ENCODE measurements at places on chromosomes 2 and 18. TPM values are rescaled to one million over a fixed set of nuclear protein-coding genes. Genes with fewer than 3 reads are reported as not detected.
A peak's percentile ranks its signal among the peaks of the same experiment; 100 is the strongest.

DNA sequence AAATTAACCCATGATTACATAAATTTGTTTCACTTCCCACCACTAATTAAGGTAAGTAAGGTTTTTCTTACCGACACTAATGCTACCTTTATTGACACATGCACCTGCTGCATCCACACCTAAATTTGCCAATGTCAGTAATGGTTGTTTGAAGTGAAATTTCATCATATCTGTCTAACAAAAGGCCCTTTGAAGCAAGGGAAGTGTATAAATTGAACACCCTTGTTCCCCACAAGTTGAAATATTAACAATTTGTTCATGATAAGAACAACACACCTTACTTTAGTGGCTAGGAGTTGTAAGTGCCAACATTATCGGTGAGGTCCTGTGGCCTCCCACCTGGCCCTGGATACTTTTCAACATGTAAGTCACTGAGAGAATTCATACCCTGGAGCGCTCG lies 116.3 kb upstream of the CDCA7 start:
- DNase-seq: no peak

DNA sequence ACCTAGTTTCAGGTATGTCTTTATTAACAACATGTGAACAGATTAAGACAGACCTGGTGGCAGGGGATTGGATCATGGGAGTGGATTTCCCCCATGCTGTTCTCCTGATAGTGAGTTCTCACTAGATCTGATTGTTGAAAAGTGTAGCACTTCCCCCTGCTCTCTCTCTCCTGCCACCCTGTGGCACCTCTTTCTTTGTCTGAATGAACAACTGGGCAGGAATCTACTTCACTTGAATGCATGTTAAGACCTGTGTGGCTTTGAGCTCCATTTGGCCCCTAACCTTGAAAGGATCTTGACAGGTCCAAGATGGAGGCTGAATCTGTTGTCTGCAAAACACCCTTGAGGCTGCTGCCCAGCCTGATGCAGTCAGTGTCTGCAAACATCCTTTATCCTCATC lies 194.4 kb downstream of the RNF144A start:
- DNase-seq: no peak

- peak; percentile 28 for DNase-seq
Measured at GRCh38 chr2:15677141-15677843, 85.6 kb downstream of the DDX1 start.

DNA sequence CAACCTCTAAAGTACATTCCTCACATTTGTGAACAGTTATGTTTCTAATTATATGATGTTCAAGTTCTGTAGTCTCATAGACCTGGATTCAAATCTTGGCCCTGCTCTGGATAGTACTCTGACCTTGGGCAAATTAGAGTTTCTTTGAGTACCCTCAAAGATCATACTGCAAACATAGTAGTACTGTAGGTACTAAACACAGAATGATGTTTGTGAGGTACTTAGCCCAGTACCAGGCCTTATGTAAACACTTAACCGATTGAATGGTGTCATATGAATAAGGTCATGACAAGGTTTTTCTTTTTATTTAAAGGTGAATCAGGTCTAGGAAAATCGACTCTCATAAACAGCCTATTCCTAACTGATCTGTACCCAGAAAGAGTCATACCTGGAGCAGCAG lies 19.1 kb downstream of the SEPTIN2 start:
- no peak for DNase-seq

The TMEM17 gene
- 1.2 TPM for total RNA-seq

The APLF gene
- total RNA-seq: 8.3 TPM
